ENCODE measurements at places on chromosomes 2 and 18.

DNA sequence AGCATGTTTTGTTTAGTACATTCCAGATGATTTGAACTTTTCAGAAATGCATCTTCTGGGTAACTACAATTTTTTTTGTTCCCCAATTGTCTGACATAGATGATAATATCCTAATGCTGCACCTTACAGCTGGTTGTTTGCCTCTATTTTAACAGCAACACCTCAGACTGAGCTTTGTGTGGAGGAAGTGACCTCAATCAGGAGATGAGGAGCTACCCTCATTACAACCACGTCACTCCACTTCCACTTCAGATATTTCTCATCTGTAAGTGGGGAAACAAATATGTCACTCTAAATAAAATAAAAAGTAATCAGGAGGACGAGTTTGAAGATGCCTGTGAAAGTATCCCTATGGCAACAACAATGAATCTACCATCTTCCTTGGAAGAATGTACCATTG lies 12.1 kb upstream of the SRSF7 start:
- DNase-seq, result no peak

DNA sequence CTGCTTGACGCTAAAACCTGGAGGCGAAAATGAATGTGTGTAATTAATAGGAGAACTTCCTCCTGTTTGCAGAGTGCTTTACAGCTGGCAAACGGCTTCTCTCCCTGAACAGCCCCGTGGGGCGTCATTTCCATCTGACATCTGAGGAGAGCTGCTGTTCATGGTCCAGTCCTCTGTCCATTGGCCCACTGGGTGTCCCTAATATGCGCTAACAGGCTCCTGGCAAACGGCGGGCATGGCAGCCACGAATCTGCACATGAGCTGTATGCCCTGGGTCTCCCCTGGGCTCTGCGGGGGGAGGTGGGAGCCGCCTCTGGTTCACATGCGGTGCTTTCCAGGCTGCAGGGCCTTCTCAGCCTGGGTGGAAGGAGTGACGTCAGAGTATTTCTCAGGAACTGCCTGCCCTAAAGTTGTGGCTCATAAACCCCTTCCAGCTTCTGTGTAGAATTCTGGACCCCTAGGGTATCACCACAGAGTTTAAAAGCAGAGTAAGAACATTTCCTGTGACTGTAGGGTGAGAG lies 73.2 kb downstream of the LRRFIP1 start:
- DNase-seq, result no peak

DNA sequence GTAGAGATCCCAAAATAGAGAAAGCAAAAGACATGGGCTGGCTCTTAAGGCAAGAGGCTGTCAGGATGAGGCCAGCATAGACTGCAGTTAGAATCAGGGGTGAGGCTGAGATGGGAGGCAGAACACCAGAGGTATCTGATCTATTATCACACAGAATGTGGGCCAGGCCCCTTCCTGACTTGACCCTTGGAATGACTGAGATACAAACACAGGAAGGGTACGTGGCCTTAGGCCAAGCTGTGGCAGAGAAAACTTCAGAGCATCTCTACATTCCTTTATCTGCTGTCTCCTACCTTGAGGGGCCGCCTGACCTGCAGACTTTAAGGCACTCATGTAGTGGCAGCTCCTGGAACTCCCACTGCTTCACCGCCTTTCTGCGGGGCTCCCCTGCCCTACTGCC lies 28.4 kb downstream of the TMEM17 start:
- DNase-seq, result no peak

DNA sequence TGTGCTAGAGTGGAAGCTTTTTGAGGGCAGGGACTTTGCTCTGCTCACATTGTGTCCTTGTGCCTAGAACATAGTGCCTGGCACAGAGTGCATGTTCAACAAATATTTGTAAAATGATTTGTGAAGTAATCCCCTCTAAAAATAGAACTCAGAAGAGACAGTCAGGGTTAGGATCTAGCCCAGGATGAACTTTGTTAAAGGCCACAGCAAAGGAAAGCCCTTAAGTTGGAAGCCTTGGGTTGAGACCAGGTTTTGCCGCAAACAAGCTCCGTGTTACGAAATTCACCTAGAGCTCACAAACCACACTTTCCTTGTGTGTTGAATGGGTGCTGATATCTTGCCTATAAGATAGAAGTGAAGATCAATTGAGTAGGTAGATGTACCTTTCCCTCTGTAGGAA lies 84.2 kb downstream of the SETBP1 start:
- DNase-seq, result no peak

- no peak for DNase-seq
Observed at GRCh38 chr2:209976698-209977385, 25.6 kb upstream of the RPE start.

- no peak for DNase-seq
Observed at GRCh38 chr2:61371027-61371426, 99.9 kb downstream of the USP34 start.

DNA sequence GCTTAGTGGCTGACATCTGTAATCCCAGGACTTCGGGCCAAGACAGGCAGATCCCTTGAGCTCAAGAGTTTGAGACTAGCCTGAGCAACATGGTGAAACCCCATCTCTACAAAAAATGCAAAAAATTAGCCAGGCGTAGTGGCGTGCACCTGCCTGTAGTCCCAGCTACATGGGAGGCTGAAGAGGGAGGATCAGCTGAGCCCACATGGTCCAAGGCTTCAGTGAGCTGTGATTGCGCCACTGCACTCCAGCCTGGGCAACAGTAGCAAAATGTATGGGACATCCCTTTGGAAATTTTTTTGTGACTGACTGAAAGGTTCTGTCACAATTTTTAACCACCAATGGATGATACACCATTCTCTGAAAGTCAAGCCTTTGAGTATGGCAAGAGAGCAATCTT lies 6.3 kb upstream of the COLEC12 start:
- no peak for DNase-seq

GRCh38 chr2:27212626-27213471 lies 781 bp upstream of the SLC5A6 start:
- peak; percentile 35 for DNase-seq

DNA sequence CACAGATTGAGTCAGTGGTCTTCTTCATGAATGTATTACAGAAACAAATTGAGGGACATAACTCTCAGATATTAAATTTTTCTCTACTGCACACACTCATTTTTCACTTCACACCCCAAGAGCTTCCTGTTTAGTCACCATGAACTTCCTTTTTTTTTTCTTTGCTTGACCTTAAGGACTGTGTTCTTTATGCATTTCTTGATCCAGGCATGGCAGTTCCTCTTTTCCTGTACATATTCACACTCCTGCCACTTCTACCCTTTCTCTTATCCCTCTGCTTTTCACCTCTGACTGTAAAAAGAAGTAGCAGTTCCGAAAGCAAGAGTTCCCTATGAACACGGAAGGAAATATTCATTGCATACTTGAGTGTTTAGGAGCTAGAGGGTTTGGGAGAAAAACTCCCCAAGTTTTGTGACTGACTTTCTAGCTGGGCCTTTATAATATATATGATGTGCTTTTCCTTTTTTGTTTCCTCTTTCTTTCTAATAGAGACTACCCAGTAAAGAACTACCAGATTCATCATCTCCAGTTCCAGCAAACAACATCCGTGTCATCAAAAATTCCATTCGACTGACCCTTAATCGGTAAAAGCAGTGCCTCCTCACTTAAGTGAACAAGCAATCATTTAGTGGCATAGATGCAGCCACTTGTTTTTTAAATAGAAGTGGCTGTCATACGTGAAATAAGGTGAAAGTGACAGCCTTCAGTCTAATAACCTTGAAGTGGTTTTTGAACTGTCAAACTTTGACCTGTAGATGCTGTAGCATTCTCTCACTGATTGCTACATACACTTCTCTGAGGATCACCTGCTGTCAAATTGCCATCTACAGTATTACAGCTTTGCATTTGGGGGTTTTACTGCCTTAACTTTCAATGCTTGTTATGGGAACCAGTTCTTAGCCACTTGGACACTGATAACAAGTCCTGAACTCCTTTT lies 40.8 kb downstream of the PAPOLG start:
- no peak for DNase-seq

GRCh38 chr2:104866883-104867812 lies 13.2 kb downstream of the POU3F3 start:
- no peak for DNase-seq

- DNase-seq, result no peak
Observed at GRCh38 chr2:102664471-102664909, 45.1 kb downstream of the SLC9A2 start.

GRCh38 chr2:43158259-43158880 lies 68.0 kb downstream of the ZFP36L2 start:
- peak; percentile 64 for DNase-seq

DNA sequence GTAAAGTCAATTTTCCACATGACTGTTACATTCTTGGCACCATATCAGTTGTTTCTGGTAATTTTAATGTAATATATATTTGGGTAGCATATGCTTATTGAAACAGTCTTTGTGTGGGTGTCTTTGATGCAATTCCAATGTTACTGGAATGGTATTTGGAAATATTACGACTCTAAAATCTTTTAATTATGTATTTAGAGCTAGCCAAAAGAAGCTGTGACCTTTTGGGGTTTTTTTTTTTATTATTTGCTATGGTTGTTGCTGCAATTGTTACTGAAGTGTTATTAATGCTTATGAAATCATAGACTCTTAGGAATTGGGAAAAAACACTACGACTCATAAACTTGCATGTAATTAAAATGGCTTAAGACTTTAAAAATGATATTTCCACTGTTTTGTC lies 95.9 kb downstream of the AOX1 start:
- DNase-seq, result no peak

DNA sequence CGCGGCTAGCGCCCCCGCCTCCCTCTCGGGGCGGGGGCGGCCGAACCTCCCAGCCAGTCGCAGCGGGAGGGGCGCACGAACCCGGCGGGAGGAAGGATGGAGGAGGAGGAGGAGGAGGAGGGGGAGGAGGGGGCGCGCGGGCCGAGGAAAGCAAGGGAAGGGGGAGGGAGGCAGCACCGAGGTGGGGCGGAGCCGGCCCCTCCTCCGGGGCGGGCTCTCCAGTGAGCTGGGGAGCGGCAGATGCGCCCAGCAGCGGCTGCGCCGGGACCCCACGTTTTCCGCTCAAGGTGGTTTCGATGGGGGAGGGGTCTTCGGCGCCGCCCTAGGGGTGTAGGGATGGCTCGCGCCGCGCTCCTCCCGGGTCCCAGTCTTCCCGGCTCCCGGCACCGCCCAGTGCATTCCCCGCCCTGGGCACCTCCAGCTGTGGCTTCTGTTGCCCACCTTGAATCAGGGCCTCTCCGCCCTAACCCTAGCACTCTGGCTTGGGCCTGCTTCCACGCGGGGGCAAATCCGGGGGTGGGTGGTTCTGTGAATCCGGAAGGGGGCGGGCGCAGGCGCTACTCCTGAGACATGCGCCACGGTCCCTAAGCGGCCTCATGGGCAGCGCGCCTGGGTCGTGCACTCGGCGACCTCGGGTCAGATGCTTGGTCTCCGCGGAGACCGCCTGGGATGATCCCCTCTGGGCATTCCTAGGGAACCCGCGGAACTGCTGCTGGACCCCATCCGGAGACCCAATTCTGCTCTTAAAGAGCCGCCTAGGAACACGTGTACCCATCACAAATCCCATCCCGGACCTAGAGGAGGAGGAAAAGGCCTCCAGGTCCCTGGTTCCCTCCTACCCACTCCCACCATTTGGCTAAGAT lies at the start of gene FBXO41:
Gene FBXO41, minus strand, starts transcription at position 183 of the 863 bp plus-strand sequence. CDS start 14,848 bp downstream, outside the sequence.
- DNase-seq, result no peak

GRCh38 chr2:163324677-163325076 lies 411.1 kb downstream of the FIGN start:
- DNase-seq, result no peak

DNA sequence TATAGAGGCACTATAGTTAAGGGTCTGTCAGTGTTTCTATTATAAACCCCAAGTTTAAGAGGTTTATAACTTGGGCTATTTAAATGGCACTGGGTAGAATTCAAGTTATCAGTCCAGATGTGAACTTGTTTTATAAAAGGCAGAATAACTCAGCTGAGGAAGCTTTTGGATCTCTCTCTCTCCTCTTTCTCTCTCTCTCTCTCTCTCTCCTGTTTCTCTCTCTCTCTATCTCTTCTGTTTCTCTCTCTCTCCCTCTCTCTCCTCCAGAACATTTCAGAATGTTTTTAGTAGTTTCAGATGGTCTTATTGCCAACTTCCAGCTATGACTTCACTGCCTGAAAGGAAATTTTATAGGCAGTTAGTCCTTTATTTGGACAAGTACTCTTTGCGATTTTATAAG lies 6.4 kb upstream of the BCL11A start:
- no peak for DNase-seq

- no peak for DNase-seq
Observed at GRCh38 chr18:62438018-62438329, 84.9 kb upstream of the ZCCHC2 start.

GRCh38 chr2:217452928-217453327 lies 549.9 kb downstream of the TNS1 start:
- DNase-seq, result no peak

GRCh38 chr2:17599617-17600016 lies 59.1 kb downstream of the VSNL1 start:
- no peak for DNase-seq

- no peak for DNase-seq
Observed at GRCh38 chr2:149221002-149221401, 109.4 kb upstream of the LYPD6 start.

DNA sequence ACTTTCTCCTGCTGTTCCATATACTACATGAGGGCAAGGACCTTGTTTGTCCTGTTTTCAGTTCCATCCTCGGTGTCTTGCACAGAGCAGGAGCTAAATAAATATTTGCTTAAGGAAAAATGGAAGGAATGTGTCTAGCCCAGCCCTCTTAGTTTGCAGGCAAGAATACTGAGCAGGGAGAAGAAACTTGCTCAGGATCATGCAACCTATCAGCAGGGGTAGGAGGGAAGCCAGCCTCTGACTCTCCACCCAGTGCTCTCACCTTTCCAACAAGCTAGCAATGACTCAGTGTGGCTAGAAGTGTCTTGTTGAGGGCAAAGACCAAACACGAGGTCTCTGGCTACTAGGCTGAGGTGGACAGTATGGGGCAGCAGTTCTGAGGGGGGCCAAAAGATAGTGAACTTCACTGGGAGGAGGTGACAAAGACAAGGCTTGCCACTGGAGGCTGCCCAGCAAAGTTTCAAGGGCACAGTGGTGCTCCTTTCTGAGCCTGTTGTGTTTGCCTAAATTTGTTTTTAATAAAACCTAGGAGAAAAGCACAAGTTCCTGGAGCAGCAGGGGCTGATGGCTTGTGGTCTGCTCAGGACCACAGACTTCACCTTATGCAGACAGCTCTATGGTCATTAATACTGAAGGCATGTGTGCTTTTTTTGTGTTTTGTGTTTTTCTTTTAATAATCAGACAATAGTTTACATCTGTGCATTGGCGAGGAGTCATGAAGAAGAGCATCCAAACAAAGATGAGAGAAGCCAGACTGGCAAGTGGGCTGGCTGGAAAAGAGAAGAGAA lies 49.1 kb upstream of the CTAGE1 start:
- DNase-seq, result peak; percentile 71

- no peak for DNase-seq
Observed at GRCh38 chr2:169513094-169513493, 3.6 kb downstream of the KLHL41 start.

GRCh38 chr2:28361991-28362710 lies 30.5 kb upstream of the FOSL2 start:
- no peak for DNase-seq

- no peak for DNase-seq
Observed at GRCh38 chr2:165697748-165698443, 96.2 kb downstream of the GALNT3 start.

- no peak for DNase-seq
Observed at GRCh38 chr2:190881084-190881597, 520 bp downstream of the GLS start.

Data from GM04503 (cell line).